ENCODE measurements at places on chromosomes 16 and 17.
A peak's percentile ranks its signal among the peaks of the same experiment; 100 is the strongest.

DNA sequence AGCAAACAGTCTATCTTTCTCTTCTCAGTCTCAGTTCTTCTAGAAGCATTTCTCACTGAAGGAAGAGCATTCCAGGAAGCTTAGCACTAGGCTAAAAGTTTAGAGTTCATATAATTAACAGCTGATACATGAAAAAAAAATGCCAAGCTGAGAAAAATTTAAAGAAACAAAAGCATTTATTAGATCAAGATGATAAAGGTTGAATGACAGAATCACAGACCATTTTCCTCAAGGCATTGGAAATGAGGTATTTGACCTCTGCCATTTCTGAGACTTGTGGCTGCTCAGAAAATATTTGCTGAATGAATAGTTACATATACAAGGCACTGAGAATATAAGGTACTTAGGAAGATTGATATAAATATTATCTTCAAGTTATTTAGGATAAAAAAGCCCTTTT, 901.6 kb upstream of the GOT2 start:
- DNase-seq = no peak

- no peak for DNase-seq
Observed at GRCh38 chr17:48746916-48747444, 18.4 kb upstream of the HOXB13 start.

DNA sequence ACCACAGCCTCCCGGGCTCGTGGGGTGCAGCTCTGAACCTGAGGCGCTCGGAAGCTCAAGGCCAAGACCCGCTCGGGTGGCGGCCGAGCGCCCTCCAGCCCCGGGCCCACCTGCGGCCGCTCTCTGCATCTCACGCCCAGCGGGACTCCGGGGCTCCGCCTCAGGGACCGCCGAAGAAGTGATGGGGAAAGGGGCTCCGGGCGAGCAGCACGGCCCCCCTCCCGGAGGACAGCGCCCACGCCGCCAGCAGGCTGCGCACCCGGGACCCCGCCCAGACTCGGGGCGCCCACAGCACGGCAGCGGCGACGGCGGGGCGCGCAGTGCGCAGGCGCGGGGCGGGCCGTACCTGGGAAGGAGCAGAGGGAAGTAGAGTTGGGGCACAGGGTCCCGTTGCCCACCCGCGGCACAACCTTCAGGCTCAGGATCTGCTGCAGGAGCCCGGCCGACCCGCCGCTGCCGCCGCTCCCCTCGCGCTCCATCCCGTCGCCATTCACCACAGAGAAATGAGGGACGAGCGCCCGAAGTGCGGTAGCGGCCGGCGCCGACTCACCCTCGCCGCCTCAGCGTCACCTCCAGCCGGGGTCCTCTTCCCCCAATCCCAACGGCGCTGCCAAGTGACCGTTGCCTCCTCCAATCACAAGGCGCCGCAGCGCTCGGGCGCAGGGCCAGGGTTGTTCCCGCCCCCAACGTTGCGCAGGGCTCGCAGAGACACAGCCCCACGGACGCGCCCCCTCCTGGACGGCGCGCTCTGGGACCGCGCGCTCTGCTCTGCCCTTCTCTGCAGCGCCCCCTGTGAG, at the start of gene TMEM170A:
TSS of gene TMEM170A (minus strand) at position 568 of the 797 bp plus-strand sequence. CDS start at position 479, 89 bp downstream.
- DNase-seq = peak; percentile 95

- no peak for DNase-seq
Observed at GRCh38 chr16:88554711-88555264, 15.4 kb upstream of the ZC3H18 start.

DNA sequence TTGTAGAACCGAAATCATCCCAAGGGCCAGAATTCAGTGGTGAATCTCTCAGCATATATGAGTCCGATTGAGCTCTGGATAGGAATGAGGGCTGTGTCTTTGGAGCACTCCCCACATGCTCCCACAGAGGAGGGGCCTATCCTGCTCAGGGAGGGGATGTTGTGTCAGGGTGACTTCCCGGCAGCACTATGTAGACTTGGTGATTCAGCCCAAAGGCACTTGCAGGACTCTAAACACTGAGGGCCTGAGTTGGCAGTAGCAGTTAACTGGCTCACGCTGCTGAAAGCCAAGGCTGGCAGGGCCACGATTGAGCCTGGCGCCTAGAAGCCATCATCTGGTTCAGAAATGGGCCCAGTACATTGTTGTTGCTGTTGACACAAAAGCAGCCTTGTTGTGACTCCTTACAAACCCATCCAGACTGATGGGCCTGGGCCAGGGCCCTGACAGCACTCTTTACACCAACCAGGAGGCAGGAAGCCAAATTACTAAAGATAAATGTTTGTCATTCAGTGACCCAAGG, 31.9 kb downstream of the NMT1 start:
- no peak for DNase-seq

GRCh38 chr16:67943619-67944504, at the start of gene LCAT:
Gene LCAT, minus strand, starts transcription at chr16:67944120. Its CDS starts 19 bp downstream, at chr16:67944101.
- DNase-seq = no peak

DNA sequence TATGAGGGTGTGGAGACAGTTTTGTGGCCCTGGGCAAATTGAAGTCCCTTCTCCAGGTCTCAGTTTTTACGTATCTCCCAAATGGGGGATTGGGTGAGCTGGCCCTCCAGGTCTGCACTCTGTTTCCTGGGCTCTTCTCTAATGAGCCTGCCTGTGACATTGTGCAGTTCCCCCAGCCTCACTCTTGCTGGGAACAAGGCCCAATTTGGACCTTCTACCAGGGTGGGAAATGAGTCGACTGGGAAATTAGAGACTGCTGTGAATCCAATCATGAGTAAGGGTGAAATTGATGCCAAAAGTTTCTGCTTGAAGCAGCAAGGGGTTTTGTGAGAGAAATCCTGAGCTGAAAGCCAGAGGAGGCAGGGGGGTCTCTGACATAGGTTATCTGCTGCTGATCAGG, 71.5 kb upstream of the KSR1 start:
- DNase-seq = no peak

DNA sequence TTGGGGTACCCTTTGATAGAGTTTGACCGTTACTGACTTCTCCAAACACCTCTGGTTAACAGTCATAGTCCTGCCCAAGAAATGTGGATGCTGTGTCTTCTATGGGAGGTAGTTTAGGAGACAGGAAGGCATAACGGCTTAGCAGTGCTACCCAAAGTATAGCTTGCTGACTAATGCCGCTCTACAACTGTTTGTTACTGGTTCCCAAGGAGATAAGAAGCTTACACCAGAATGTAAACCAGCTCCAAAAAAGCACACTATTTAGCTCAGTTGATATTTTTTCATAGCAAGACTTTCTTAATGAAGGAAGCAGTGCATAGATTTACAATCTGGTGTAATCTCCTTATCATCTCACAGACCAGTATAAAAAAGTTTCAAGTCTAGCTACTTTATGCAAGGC, 95.7 kb downstream of the HS3ST3B1 start:
- no peak for DNase-seq

DNA sequence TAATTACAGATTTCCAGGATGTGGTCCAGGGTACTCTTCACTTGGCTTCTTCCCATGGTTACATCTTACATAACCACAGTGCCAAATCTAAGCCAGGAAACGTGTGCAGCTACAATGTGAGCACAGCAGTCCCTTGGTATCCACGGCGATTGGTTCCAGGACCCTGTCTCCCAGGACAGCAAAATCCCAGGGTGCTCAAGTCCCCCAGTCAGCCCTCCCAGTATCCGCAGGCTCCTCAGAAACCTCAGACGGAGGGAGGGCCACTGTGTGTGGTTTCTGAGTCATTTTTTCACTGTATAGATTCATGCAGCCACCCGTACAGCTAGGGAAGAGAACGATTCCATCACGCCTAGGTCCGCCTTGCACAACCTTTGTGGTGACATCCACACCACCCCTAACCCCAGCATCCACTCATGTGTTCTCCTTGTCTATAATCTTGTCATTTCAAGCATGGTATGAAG, 11.1 kb upstream of the ATP2C2 start:
- no peak for DNase-seq

DNA sequence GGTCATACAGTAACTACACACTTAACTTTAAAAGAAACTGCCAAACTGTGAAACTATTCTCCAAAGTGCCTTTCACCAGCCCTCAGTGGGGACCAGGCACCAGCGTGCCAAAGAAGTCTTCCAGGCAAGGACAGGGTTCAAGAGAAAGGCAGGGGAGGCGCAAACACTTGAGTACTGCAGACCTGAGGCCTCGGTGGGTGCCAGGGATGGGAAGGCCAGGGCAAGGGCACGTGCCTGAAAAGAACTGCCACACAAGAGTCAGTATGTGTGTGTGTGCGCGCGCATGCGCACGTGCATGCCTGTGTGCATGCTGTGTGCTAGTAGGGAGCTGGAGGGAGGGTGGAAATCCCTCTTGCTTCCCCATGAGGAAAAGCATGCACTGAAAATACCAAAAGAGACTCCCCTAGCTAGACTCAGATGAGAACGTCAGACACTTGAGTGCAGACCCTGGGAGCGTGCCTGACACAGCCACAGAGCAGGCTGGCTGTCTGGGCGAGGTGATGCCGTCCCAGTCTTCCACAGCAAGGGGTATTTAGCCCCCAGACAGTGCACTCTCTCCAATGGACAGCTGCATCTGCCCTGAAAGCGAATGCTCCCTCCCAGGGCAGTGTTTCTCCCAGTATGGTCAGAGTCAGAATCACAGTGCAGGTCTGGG, 40.1 kb upstream of the GSG1L start:
- no peak for DNase-seq

DNA sequence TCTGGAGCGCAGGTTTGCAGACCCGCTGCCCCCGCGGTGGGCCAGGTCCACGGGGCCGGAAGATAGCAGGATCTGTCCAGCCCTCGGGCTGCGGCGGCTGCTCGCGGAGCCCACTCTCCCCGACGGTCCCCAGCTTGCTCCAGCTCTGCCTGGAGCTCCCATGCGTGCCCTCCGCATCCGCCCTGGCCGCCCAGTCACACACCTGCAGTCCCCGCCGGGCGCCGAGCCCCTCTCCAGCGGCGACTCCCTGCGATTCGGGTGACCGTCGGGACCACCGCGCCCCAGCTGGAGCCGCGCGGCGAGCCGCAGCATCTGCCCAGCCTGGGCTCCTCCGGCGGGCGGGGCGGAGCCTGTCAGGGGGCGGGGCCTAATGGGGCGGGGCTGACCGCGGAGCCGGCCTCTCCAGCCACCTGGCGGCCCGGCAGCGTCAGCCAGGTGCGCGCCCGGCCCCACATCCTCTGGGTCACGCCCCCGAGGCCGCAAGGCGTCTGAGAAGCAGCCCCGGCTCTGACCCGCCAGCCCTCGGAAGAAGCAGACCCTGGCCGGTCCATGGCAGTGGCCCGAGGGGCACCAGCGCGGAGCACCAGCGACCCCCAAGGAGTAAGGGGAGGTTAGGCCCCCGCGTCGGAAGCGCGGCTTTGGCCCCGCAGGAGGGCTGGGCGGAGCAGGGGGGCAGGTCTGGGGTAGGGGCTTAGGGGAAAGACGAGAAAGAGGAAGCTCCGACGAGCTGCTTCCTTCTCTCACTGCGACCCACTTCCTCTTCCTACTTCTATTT, at the start of gene PIK3R5:
TSS of gene PIK3R5 (minus strand) at position 314 of the 775 bp plus-strand sequence. CDS start 54,213 bp downstream, outside the sequence.
- DNase-seq = peak; percentile 71

GRCh38 chr17:32763855-32764439, 113.0 kb downstream of the MYO1D start:
- no peak for DNase-seq

GRCh38 chr17:41178341-41178740, 320 bp upstream of the KRTAP4-2 start:
- no peak for DNase-seq
